ENCODE measurements at places on chromosomes 6 and 20. TPM values are rescaled to one million over a fixed set of nuclear protein-coding genes. Genes with fewer than 3 reads are reported as not detected.

GRCh38 chr20:38748861-38749149 is 545 bp downstream of the ACTR5 start:
- no peak for DNase-seq

The TNNC2 gene
- total RNA-seq = not detected

The NEU1 gene
- total RNA-seq = 33.5 TPM

- DNase-seq = no peak
Observed at GRCh38 chr20:40646361-40646760, 42.7 kb downstream of the MAFB start.

DNA sequence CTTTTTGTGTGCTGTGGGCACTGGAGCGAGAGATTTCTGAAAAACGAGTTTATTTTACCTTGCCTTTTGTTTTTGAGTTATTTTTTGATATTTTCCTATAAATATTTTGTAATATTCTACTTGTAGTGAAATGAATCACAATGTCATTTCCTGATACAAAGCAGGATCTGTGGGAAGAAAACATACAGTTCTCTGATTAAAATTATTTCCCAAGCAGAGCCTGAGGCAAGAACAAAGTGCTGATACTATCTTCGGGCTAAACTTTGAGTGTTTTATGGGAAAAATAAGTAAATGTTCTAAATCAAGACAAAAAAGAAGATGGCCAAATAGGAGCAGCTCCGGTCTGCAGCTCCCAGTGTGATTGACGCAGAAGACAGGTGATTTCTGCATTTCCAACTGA is 33.7 kb upstream of the ELOVL5 start:
- no peak for DNase-seq

The TP53TG5 gene
- total RNA-seq = not detected

- DNase-seq = no peak
Observed at GRCh38 chr6:104633125-104633524, 226.6 kb downstream of the HACE1 start.

GRCh38 chr6:13398069-13398381 is 69.7 kb upstream of the TBC1D7 start:
- DNase-seq = no peak

The SUMO4 gene
- 11.1 TPM for total RNA-seq

DNA sequence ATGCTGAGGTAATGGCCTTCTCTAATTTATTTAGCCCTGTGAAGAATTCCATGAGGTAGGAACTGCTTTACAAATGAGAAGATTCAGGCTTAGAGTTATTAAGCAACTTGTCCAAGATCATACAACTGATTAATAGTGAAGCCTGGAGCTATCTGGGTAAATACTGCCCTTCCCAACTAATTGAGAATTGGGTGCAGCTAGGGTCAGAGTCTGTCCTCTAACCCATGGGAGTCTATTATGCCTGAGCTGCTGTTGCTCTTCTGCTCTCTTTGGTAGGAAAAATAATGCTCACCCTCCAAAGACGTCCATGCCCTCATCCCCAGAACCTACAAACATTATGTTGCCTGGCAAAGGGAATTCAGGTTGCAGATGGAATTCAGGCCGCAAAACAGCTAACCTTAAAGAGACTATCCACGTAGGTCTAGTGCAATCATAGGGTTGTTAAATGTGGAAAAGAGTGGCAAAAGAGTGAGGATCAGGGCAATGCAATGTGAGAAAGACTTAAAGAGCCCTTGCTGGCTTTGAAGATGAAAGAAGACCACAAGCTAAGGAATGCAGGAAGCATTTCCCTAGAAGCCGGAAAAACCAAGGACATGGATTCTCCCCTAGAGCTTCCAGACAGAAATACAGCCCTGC is 90.1 kb downstream of the SPTLC3 start:
- no peak for DNase-seq
